Right cardiac atrium (tissue), 5 donors: ENCODE measurements at places on chromosomes 3 and 15. TPM values are rescaled to one million over a fixed set of nuclear protein-coding genes. Genes with fewer than 3 reads are reported as not detected.
A peak's percentile ranks its signal among the peaks of the same experiment; 100 is the strongest.

GRCh38 chr3:142040941-142041491 is 108.3 kb downstream of the TFDP2 start:
- DNase-seq: no peak

GRM2 gene
- 0.09 TPM for polyA plus RNA-seq

DNA sequence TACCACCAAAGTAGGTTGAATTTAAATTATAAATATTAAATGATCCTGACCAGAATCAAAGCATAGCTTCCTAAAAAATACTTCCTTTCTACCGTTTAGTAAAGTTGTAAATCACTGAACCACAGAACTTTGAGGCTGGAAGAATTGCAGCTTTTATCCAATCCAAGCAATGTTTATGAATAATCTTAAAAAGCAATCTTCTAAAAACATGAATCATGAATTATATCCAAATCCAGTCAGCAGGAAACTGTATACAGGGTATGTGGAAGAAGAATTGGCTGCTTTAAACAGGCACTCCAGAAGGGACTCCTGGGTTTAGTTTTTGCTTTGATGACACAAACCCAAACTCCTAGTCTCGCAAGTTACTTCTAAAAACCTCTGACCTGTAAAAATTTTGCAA is 30.2 kb downstream of the HEG1 start:
- no peak for DNase-seq

GRCh38 chr3:193767353-193768069 is 174.5 kb downstream of the OPA1 start:
- DNase-seq: no peak

CD96 gene
- polyA plus RNA-seq: 0.16 TPM

- DNase-seq: no peak
These were observed 773.7 kb upstream of the NR2F2 start for GRCh38 chr15:95556866-95557225.

- DNase-seq: no peak
These were observed 1.1 kb downstream of the LTK start for GRCh38 chr15:41512512-41512939.

- no peak for DNase-seq
These were observed 46.5 kb upstream of the PRSS50 start for GRCh38 chr3:46764206-46764605.

DNA sequence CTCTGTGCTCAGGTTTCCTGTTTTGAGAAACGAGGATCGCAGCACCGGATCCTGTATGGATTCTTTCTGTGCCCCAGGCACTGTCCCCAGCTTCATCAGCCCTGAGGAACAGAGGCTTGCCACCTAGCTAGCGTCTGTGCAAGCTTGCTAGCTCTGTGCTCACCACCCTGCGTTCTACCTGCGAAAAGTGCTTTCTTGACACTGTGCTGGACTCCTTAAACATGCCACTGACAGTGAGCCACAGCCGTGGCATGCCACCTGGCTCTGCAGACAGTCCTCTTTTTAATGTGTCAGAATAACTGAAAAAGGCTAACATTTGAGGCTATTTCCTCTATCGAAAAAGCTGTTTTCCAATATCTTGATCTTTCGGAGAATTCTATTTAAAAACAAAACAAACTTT is 1.4 kb downstream of the PGPEP1L start:
- DNase-seq: no peak

PPP1R14D gene
- not detected for polyA plus RNA-seq

DNA sequence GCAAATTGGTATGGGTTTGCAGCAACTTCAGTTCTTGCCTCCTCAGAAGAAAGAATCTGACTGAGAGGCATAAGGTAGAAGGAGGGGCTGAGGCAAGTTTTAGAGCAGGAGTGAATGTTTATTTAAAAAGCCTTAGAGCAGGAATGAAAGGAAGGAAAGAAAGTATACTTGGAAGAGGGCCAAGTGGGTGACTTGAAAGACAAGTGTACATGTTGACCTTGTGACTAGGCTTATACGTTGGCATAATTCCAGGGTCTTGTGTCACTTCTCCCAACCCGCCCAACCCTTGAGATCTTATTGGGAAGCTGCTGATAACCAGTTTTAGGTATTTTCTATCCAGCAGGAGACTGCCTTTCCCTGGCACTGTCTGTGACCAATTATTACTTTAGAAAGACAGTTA is 436.9 kb upstream of the ZNF717 start:
- no peak for DNase-seq

GRCh38 chr3:158369279-158369678 is 201.7 kb upstream of the MLF1 start:
- DNase-seq: no peak

DNA sequence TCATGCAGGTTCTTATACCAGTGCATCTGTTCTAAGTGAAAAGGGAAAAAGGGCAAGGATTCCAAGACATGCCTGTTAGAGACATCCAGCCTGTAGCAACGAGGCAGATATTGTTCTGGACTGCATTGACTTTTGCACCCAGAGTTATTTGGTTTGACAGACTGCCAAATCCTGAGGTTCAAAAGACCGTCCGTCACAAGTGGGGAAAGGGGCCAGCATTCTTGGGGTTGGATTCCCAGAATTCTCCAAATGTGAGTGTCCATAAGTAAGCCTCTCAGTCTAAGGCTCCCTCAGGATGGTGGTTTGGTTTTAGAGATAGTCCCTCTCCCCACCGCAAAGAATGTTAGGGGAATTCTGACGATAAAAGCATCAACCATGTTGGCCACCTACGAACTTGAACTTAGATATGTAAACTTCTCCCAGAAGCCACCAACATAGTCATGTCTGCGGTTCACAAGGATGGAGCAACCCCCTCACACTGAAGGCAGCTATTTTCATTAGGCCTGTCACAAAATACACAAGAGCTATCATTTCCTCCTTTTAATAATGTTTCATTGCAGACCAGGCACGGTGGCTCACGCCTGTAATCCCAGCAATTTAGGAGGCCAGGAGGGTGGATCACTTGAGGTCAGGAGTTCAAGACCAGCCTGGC is 13.6 kb upstream of the LACTB start:
- peak; percentile 30 for DNase-seq

DNA sequence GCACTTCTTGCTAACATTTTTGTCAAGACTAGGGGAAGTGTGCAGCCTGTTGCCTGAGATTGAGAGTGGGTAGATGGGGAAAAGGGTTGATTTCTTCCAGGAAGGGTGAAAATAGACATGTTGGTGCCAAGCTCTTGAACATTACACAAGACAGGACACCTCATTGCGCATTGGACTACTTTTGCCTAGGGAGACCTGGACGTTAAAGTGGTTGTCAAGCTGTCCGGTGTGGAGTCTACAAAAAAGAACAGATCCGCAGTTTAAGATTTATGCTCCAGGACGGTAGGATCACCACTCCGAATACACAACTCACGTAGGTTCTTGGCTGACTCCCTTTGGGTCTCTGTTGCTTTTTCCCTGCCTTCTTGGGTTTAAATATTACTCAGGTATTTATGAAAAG is 56.3 kb upstream of the LRIG1 start:
- DNase-seq: no peak

FBXO40 gene
- 72.1 TPM for polyA plus RNA-seq

THRB gene
- 5.3 TPM for polyA plus RNA-seq

- DNase-seq: no peak
These were observed 35.7 kb downstream of the MGA start for GRCh38 chr15:41695750-41696436.

B3GALNT1 gene
- 27.5 TPM for polyA plus RNA-seq

CCRL2 gene
- 1.7 TPM for polyA plus RNA-seq

TMEM207 gene
- not detected for polyA plus RNA-seq

DNA sequence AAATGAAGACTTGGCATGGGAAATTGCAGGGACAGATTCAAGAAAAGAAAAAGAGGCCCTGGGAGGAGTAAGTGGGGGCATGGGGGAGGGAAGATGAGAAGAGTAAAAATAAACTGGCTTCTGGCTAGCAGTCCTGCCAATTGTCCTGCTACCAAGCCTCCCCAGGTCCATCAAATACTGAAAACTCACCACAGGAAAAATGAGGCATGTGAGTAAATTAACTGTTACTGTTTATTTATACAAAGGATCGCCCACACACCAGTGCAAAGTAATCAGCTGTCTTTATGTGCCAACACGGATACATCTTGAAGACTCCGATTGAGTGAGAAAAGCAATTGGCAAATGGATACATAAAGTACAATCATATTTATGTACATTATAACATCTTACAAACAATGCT is 10.7 kb upstream of the KLHL25 start:
- DNase-seq: no peak

CAMP gene
- polyA plus RNA-seq: 1.8 TPM

GRCh38 chr3:119195911-119196310 is 22.5 kb downstream of the UPK1B start:
- DNase-seq: no peak

GRCh38 chr3:47247131-47248064 is 35.2 kb downstream of the KIF9 start:
- no peak for DNase-seq

DNA sequence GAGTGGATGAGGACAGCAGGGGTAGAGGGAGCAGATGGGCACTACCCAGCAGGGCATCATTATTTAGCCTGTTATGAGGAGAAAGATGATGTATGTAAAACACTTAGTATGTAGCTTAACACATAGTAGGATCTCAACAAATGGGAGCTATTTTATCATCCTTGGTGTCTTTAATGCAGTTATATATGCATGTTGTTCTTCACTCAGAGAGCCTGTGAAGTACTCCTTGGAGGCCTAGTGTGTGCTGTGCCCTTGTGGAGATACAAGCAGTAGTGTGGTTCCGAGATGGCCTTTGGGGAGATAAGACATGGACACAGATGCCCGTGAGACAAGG is 124.2 kb downstream of the LIPC start:
- DNase-seq: no peak

DNA sequence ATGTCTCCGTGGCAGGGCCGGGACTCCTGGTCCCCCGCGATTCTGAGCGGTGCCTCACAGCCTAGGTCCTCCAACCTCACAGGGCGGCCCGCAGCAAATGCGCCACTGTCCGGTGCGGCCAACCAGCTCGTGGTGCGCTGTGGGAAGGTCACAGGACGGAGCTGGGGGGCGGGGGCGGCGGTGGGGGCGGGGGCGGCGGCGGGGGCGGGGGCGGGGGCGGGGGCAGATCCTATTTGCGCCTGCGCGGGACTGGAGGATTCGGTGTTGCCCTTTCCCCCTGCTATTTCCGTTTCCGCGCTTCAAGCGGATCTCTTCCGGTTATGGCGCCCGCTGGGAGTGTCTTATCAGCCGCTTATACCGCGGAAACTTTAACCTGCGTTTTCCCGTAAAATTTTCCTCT is 106.7 kb upstream of the SNRPN start:
- DNase-seq: peak; percentile 57

- DNase-seq: no peak
These were observed 55.7 kb downstream of the RUBCN start for GRCh38 chr3:197680955-197681521.

- no peak for DNase-seq
These were observed 299.2 kb downstream of the ADAMTS17 start for GRCh38 chr15:100042558-100042957.

- no peak for DNase-seq
These were observed 17.8 kb downstream of the MAP2K1 start for GRCh38 chr15:66404532-66404931.

GRCh38 chr3:61415201-61415600 is 146.2 kb upstream of the PTPRG start:
- no peak for DNase-seq

DNA sequence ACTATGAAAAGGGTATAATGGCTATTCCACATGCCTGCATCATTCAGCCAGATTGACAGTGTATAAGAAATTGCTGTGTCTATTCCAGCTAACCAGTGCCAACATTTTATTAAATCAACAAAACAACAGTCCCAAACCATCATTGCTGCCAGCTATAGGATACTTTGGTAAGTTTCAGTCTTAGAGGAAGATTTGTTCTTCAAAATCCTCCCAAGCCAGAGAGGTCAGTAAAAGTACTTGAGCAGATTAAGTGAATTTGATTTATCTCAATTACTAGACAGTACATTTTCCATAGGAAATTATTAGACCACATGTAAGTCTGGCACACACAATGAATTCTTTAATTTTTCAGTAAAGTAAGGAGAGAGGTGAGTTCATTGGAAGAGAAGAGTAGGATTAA is 50.7 kb downstream of the TFG start:
- no peak for DNase-seq

GRCh38 chr3:7700539-7700938 is 801.1 kb upstream of the LMCD1 start:
- no peak for DNase-seq

DNA sequence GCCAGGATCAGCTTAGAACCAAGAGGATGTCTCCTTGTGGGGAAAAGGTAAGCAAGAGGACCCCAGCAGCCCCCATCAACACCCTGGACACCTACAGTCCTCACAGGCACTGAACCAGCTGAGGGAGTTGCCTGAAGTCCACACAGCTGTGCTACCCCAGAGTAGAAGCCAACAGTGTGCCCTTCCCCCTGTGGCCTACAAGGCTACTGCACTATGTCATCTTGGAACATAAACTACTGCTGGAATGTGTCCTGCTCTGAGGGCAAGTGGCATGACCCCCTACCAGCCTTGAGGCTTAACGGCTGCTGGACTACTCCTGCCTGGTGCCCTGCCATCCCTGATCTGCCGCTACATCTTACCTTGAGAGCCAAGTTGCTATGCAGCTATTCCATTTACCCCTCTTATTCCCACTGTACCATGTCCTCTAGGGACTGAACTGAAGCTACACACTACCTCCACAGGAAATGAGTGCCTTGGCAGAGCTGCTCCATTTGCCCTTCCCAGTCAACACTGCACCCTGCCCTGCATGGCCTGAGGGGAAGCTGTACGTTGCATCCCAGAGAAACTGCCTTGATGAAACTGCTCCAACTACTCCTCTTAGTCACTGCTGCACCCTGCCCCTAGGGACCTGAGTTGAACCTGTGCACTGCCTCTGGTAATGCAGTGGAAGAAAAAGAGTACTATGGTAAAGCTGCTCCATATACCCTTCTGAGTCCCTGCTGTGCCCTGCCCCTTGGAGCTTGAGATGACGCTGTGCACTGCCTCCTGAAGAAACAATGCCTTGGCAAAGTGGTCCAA is 40.2 kb upstream of the ATP13A5 start:
- no peak for DNase-seq

GRCh38 chr3:193883551-193883950 is 252.4 kb upstream of the HES1 start:
- DNase-seq: no peak

DNA sequence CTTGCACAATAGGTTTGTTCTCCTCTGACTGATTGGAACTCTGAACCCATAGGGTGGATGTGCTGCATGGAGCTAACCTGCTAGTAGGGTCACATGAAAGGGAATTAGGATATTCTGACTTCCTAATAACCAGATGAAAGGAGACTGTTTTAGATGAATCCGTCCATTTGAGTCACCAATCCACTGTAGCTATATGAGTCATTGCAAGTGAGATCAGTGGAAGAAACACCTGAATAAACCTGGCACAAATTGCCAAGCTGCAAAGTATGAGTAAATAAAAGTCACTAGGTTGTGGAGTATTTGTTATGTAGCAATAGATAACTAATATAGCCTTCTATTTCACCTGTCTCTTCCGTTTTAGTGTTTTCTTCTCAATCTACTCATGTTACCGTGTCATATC is 584.4 kb downstream of the PDCD6IP start:
- DNase-seq: no peak

DNA sequence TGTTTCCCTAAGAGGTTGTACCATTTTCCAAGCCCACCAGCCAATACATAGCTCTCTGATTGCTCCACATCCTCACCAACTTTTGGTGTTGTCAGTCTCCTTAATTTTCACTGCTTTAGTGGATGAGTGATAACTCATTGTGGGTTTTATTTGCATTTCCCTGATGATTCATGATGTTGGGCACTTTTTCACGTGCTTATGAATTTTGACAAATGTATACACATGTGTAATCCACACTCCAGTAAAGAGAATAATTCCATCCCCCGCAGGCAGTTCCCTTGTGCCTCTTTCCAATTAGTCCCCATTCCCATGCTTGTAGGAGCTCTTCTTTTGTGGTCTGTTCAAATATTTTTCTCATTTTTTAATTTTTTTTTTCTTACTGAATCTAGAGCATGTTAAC is 52.4 kb downstream of the ANP32A start:
- DNase-seq: no peak
